NCI-H446 (cell line): ENCODE measurements at places on chromosomes 4 and X.
A peak's percentile ranks its signal among the peaks of the same experiment; 100 is the strongest.

GRCh38 chr4:3673716-3674478, 92.3 kb upstream of the ADRA2C start:
- no peak for DNase-seq

GRCh38 chrX:150567645-150568319, 639 bp upstream of the MTM1 start:
- DNase-seq, result no peak

GRCh38 chr4:20532116-20532790, 168.0 kb upstream of the PACRGL start:
- DNase-seq, result no peak

DNA sequence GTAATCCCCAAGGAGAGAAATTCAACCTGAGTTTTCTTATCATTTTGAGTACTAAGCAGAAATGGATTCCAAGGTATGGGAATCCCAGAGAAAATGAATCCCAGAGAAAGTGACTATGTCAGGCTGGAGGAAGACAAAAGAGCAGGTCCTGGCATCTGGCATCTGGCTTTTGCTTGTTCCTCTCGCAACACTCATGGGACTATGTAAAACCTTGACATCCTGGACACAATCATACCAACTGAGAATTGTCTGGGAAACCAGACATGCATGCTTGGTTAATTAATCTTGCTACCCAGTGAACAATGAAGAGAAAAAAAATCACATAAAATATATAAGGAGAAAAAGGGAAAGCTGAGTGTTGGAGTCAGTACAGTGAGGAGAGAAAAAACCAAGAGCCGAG, 12.9 kb downstream of the DCAF8L1 start:
- no peak for DNase-seq

DNA sequence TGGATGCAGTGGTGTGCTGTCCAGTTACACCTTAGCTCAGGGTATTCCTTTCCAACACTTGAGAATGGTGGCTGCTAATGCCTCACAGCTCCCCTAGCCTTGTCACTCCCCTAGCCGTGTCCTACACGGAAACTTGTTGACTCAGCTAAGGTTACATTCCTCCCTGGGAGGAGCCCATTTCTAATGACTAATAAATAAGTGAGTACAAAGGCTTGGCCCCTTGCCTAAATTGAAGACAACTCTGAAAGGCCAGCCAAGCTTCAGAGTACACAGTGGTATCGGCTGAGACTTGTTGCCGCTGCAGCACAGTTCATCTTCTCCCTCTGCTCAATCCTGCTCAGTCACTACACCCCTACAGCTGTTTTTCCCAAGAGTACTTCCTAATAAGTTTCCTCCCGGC, 21.2 kb upstream of the SLC25A31 start:
- peak; percentile 27 for DNase-seq

- DNase-seq, result no peak
These were observed 338 bp upstream of the KLHL2 start for GRCh38 chr4:165207016-165207430.

DNA sequence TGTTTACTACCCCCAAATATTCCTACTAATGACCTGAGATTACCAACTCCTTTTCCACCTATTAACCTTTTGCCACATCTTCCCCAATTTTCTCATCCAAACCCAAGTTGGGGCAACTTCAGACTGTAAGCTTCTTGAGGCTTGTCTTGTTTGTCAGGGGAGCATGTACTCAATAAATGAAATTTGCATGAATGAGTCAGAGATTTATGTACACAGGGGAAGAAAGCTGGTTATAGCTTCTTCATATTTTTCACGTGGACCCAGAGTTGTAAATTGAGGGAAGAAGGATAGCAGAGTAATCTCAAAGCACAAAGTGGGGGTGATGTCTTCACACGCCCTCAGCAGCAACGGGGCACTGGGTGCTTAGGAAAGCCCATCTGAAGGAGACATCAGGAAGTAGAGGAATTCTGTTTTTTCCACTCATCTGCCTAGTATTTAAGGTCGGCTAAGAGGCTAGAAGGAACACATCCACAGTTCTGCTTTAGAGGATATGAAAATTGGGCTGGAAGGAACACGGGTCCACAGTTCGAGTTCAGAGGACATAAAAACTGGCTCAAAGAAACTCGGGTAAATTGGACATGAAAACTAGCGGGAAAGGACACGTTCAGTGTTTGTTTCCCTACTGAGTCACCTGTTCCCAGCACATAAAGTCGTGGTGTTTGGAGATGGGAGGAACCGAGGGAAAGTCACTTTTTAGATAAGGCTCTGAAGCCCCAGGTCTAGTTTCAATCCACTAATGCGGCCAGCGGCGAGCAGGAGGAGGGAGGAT, 696 bp upstream of the CA5B start:
- DNase-seq, result no peak

DNA sequence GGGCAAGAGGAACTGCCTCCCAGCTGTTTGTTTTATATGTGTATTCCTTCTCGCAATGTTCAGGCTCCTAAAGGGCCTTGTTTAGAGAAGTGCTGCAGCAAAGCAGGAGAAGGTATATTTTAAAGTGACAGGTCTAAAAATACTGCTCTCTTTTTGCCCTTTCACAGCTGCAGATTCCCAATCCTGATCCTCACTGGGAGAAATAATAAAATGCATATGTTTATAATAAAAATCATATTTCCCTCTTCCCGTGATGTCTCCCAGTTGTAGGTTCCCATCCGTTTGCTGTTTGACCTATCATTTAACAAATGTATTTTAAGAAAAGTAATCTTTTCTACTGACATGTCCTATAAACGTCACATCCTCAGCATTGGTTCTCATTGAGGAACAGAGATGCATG, 62.7 kb upstream of the GPC4 start:
- no peak for DNase-seq

DNA sequence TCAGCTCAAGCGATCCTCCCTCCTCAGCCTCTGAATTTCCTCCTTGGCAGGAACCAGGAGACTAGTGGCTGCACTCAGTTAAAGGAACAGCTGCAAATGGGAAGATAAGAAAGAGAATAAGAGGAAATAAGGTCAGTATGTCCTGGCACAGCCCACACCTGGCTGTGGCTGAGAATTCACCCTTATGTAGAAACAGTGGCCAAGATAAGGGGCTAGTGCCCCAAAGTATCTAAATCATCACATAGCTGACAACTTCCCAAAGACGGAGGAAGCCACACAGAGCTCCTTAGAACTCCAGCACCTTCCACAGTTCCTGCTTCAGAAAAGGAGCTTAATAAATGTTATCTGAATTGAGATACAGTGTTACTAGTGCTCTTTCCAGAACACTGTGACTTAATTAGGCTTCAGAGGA, 2.3 kb upstream of the CHIC2 start:
- DNase-seq, result no peak

GRCh38 chrX:2497961-2498780, 2.6 kb downstream of the DHRSX start:
- DNase-seq, result no peak

GRCh38 chr4:189202182-189202868, 738.3 kb upstream of the FRG1 start:
- DNase-seq, result no peak

DNA sequence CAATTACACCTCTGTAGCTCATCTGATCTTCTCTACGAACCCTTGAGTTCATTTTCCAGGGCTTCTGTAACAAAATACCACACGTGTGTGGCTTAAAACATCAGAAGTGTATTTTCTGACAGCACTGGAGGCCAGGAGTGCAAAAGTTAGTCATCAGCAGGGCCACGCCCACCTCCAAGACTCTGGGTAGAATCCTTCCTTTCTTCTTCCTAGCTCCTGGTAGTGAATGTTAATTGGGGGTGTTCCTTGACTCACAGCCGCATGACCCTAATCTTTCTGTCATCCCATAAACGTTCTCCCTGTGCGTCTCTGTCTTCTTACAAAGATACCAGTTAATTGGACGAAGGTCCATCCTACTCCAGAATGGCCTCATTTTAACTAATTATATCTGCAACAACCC, 115.0 kb downstream of the TRIML1 start:
- DNase-seq, result no peak

- DNase-seq, result no peak
These were observed 337.7 kb downstream of the PCDH19 start for GRCh38 chrX:100072336-100072735.

- DNase-seq, result no peak
These were observed 81.6 kb downstream of the NSUN7 start for GRCh38 chr4:40831146-40831907.

DNA sequence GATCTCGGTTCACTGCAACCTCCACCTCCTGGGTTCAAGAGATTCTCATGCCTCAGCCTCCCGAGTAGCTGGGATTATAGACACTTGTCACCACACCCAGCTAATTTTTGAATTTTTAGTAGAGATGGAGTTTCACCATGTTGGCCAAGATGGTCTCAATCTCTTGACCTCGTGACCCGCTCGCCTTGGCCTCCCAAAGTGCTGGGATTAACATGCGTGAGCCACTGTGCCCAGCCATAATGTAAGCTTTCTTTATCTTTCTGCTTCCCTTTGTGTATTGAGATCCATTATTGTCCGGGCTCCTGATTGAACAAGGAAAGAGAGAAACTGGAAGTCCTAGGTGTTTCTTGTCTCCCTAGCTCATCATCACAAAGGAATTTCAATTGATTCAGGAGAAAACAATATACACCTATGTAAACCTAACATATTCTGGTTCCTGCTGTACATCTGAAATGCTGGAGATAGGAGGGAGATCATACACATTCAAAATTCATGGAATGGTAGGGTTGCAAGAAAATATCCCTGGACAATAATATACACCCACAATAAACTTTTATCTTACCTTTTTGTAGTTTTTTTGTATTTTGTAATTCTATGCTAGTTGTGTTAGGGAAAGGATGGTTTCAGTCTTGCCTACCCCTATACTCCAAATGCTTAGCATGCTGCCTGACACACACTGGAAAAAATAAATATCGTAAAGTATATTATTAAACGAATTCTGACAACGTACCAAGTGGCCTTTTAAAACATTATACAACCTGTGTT, 194.4 kb upstream of the HS3ST1 start:
- DNase-seq, result no peak

GRCh38 chrX:129714581-129714980, 24.2 kb upstream of the XPNPEP2 start:
- DNase-seq, result no peak

DNA sequence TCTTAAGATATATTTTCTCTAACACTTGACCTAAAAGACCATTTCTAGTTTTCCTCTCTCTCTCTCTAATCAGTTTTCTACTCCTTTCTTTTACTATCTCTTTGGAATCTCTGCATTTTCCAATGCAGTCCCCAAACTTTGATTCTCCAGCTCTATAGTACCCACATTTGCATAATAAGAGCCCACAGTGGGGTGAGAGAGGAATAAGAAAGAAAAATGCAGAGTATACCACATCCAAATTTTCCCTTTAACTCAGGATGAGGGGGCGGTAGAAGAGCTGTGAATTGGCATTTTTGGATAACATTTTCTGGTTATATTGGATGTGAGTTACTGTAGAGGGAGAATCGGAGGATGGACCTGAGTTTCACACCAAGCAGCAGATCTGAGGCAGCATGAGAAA, 74.4 kb upstream of the SOD3 start:
- no peak for DNase-seq

GRCh38 chr4:791898-792625, 33.9 kb downstream of the CPLX1 start:
- DNase-seq, result no peak

GRCh38 chr4:40586034-40586433, 43.6 kb downstream of the RBM47 start:
- no peak for DNase-seq

GRCh38 chr4:139768896-139769295, 103.3 kb downstream of the MGST2 start:
- DNase-seq, result no peak

- no peak for DNase-seq
These were observed 105.8 kb downstream of the ELOVL6 start for GRCh38 chr4:110092646-110093045.

- DNase-seq, result no peak
These were observed 949.5 kb downstream of the RAB28 start for GRCh38 chr4:12534684-12535083.

DNA sequence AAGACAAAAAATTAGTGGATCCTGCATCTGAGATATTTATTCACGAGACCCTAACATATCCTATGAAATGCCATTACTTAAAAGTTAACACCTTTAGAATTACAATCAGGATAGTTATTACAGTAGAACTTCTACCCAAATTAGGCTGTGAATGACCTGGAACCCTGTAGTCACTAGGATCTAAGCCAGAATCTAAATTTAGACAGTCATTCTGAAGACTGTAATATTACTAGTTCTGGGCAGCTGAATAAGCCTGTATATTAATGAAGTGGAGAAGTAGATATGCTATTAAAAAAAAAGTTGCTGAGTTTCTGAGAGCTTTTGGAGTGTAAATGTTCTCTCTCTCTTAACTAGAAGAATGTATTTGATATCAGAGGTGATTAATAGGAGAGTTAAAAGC, 67.0 kb downstream of the FAM13A start:
- DNase-seq, result peak; percentile 5

DNA sequence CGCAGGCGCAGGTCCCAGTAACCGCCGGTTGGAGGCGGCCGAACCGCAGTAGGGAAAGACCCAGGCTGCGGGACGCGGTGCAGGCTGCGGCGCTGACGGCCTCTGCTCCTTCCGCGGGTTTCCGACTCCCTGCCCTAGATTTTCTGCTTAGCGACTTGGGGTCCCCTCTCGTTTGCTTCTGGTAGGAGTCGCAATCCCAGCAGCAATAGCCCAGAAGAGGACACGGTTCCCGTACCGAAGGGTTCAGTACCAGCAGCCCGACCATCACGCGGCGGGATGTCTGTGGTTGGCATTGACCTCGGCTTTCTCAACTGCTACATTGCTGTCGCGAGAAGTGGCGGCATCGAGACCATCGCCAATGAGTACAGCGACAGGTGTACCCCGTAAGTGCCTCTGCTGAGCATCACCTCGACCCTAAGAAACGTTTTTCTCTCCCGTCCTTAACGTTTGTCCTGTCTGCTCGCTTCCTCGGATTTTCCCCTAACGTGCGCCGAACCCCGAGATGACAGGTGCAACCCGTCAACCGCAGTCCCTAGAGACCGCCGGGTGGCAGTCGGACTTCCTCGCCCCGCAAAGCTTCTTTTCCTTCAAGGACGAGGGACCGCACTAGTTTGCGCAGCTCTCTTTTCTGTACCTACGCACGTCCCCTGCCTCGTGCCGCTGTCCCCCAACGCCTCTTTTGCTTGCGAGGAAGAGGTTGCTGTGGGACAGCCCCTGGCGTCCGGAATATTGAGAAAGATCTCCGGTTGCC, at the start of gene HSPA4L:
HSPA4L (plus strand) TSS at position 48 of the 751 bp plus-strand sequence; CDS start at position 277, 229 bp downstream.
- peak; percentile 76 for DNase-seq

GRCh38 chrX:42770566-42770965, 7.4 kb downstream of the PPP1R2C start:
- DNase-seq, result no peak

GRCh38 chr4:25783943-25784342, 78.8 kb downstream of the SEL1L3 start:
- no peak for DNase-seq

DNA sequence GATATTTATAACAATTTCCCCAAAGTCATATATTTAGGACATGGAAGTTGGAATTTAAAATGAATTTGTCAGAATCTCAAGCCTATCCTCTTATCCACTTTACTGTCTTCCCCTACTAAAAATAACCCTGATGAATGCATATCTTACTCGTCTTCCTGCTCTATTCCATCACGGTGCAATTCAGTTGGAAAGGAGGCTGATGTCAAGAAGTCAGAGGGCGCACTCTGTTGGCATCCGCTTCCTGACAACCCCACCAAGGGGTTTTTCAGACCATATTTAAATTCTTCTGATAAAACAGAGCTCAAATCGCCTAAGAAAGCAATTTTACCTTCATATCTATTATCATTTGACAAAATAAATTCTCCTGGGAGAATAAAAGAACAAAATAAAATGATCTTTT, 233.5 kb downstream of the ARHGAP24 start:
- DNase-seq, result no peak

- DNase-seq, result peak; percentile 36
These were observed 35.3 kb upstream of the WAS start for GRCh38 chrX:48648336-48648751.

- no peak for DNase-seq
These were observed 97.9 kb downstream of the PHKA2 start for GRCh38 chrX:18886005-18886343.
